OCI-LY7 (cell line): ENCODE measurements at places on chromosomes 2 and 18.

DNA sequence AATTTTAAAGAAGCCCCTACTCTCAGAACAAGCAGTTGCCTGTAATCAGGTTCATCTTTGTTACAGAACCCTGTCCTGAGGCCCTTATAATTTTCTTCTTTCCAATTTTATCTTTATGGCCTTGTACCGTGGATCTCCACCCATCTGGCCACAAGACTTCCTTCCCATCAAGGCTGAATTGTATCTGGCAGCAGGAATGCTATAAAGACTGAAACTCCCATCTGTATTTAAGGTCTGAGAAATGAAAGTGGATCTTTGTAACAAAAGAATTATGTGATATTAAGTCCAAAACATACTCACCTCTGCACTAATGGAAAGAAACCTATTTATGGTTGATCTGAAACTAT lies 91.8 kb downstream of the METTL8 start:
- no peak for DNase-seq

DNA sequence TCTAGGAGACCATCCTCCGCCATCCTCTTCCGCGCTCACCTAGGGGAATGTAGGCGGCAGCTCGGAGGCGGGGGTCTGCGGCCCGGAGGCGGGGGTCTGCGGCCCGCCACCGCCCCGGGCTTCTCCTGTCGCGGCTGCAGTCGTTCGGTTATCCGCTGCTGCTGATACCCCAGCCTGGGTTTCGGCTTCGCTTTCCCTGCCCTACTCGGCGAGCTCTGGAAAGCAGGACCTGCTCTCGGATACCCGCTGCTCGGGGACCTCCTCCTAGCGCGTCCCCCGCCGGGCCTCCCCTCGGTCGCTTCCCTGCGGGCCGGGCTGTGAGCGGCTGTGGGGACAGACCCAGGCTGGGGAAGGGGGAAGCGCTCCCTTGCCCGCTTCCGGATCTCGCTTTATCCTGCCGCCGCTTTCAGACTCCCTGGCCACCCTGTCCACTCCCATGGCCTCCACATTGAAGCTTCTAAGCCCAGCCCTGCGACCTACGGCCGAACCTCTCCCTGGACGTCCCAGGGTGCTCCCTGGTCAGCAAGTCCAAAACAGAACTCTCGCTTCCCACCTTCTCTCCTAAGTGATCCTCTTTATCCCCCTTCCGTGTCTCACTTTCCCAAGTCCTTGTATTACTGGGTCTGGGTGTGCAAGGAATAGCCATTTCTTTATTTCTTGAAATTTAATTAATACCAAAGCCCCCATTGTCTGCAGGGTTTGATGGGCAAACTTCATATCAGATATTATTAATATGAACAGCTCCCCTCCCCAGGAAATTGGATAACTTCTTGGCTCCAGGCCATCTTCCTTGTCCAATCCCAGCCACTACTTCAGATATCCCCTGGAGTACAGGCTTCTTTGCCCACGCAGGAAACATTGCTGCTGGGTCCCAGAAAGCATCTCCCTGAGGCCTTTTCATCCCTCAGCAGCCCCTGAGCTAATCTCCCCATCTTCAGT lies 769 bp downstream of the FKBP1B start:
- DNase-seq, result no peak

DNA sequence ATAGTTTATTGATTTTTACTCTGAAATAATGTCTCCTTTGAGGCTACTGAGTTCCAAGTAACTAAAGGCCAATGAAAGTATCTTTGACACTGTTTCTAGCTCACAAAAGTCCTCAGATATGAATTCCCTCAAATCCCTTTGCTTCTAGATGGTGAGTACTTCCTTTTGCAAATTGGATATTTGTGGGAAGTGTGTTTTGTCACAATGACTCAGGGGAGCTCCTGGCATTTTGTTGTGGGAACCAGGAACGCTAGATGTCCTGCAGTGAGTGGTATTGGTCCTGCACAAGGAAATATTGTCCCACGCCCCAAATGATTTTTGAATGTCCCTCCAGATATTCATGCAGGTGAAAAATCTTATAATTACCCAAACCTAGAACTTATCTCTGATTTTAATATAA lies 24.3 kb downstream of the TACR1 start:
- DNase-seq, result no peak

- no peak for DNase-seq
These were observed 196.9 kb downstream of the NRP2 start for GRCh38 chr2:205878999-205879762.
